ENCODE measurements at places on chromosomes 5 and 9.

GRCh38 chr5:42719034-42719433 is 37.6 kb upstream of the CCDC152 start:
- DNase-seq: no peak

GRCh38 chr5:122863721-122864120 is 18.3 kb downstream of the SNX24 start:
- no peak for DNase-seq

DNA sequence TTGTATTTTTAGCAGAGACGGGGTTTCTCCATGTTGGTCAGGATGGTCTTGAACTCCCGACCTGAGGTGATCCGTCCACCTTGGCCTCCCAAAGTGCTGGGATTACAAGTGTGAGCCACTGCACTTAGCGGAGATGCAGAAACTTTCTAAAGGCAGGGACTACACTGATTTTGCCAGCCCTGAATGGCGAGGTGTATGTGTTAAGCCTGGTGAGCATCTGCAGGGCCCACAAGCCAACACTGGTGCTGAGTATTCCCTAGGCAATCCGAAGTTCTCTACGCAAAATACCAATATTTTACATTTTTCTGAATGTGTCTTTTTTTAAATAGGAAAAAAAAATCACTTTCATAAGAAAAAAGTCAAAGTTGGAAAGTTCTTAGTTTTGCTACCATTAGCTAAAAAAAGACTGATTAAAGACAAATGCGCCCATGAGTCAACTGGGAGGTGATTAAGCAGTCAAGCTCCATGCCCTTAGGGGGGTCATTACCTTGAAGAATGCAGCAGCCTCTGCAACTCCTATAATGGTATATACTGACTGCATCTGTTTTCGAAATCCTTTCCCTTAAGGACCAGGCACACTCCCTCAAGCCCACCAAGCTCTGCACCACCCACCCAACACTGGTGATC is 502.8 kb downstream of the BNC2 start:
- DNase-seq: no peak

GRCh38 chr9:35835216-35835632 is 6.2 kb downstream of the TMEM8B start:
- no peak for DNase-seq
